ENCODE measurements at places on chromosomes 12 and 14.

- DNase-seq = no peak
Measured at GRCh38 chr14:94314890-94315289, 8.2 kb downstream of the SERPINA6 start.

DNA sequence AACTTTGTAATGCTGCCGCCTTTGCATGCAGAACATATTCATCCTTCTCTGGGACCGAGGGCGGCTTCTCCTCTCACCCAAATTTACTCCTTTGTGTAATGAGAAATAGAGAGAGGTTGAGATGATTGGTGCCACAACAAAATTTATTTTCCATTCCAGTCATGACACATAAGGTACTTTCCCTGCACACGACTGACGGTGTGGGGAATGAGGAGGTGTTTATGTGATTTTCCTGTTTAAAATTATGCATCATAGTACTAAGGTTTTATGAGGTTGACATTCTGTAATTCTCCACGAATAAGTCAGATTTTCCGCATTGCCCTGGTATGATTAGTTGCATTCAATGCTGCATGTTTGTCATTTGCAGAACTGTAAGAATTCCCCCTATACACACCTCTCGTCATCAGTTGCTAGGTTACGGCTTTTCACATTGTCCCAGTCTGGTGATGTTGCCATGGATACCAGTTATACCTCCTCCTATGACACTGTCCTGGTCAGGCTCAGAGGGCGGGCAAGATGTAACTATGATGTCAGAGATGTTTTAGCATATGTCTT is 23.1 kb downstream of the BICDL1 start:
- DNase-seq = peak; percentile 40

GRCh38 chr12:49092086-49092815 is 2.4 kb downstream of the DHH start:
- peak; percentile 75 for DNase-seq

- peak; percentile 57 for DNase-seq
Measured at GRCh38 chr14:65361920-65362319, 50.6 kb upstream of the FUT8 start.
